ENCODE measurements at places on chromosomes 4 and X.
A peak's percentile ranks its signal among the peaks of the same experiment; 100 is the strongest.

GRCh38 chrX:124555036-124555595 is 208.8 kb downstream of the SH2D1A start:
- DNase-seq, result no peak

- no peak for DNase-seq
Measured at GRCh38 chr4:24274381-24274941, 309.9 kb downstream of the DHX15 start.

DNA sequence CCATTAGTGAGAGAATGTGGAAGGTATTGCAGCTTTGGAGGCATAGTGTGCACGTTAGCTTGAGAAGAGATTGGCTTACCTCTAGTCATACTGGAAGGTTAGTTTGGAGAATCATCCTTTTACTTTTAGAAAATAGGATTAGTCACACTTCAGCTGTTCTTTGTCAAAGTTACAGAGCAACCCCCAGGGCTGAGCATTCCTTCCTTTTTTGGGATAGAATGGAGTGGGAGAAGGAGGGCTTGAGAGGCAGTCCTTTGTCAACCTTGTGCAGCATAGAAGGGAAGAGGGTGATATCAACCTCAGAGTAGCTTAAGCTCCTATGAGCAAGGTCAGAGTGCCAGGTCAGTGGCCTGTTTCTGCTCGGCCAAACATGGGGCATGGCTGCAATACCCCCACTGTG is 8.6 kb upstream of the MBNL3 start:
- no peak for DNase-seq

GRCh38 chrX:13196782-13197181 is 123.1 kb downstream of the ATXN3L start:
- DNase-seq, result no peak

DNA sequence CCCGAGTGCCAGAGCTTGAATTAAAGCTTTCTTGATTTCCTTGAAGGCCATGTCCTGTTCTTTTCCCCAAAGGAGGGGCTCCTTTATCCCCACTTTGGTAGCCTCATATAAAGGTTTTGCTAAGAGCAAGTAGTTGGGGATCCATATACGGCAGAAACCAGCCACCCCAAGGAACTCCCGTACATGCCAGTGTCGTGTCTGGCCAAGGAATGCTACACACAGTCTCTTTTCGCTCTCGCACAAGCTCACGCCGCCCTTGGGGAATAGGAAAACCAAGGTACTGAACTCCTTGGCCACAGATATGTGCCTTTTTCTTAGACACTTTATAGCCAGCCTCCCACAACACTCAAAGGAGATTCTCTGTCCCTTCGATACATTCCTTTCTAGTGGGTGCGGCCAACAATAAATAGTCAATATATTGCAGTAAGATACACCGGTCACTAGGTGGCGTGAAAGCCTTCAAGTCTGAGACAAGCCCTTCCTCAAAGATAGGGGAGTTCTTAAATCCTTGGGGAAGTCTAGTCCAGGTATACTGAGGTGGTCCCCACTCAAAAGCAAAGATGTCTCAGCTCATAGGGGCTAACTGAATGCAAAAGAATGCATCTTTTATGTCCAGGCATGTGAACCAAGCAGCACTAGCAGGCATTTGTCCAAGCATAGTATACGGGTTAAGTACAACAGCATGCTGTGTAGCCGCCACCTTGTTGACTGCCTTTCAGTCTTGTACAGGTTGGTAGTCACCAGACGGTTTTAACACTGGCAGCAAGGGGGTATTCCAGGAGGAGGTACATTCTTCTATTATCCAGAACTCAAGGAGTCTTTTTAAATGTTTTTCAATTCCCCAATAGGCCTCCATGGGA is 57.8 kb upstream of the XAGE1B start:
- DNase-seq, result peak; percentile 6

- no peak for DNase-seq
Measured at GRCh38 chrX:65928522-65928921, 111.4 kb downstream of the VSIG4 start.

DNA sequence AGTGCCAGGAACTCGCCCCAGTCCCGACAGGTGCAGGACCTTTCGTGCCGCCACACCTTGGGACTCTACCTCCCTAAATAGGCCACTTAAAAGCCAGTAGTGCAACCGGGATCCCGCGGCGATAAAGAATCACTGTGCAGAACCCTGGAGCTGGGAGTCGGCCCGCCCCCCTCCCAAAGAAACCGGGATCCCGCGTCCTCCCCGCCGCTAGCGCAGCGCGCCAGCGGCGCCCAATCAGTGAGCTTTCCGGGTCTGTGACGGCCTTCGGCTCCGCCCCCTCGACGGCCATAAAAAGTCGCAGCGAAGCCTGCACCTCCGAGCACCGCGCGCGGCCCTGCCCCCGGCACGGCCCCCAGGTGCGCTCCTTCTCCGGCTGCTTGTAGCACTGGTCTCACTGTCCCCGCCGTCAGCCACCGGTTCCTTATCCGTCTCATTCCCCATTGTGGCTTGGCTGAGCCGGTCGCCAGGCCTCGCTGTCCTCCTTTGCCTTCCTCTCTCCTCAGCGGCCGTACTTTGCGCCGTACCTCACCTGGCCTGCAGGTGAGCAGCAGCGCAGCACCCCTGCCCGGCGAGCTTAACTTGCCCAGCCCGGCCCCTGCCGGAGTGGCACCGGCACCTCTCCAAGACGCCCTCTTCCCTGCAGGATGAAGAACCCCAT is at the start of gene LRAT:
TSS of gene LRAT (plus strand) at position 318 of the 658 bp plus-strand sequence. CDS start at position 645, 327 bp downstream.
- peak; percentile 56 for DNase-seq

Measured in germinal center (tissue), 1 donor.